AG04450 (cell line): ENCODE measurements at places on chromosomes 16 and 17.

- no peak for DNase-seq
These were observed 417.2 kb downstream of the HS3ST4 start for GRCh38 chr16:26108836-26109505.

GRCh38 chr17:20153231-20153630, 144.1 kb downstream of the SPECC1 start:
- DNase-seq: no peak

DNA sequence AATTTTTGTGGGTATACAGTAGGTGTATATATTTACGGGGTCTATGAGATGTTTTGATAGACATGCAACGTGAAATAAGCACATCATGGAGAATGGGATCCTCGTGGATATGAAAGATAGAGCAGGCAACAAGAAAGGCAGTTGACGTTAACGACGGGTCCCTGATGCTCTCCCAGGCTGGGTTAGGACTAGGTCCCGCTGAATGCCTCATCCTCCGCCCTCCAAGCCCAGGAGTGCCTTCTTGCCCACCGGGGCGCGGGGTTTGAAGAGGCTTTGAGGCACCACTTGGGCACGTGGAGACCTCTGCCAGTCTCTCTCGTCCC, 9.5 kb upstream of the ZFP90 start:
- DNase-seq: no peak

GRCh38 chr16:57774705-57775285, 27.5 kb downstream of the KIFC3 start:
- no peak for DNase-seq

DNA sequence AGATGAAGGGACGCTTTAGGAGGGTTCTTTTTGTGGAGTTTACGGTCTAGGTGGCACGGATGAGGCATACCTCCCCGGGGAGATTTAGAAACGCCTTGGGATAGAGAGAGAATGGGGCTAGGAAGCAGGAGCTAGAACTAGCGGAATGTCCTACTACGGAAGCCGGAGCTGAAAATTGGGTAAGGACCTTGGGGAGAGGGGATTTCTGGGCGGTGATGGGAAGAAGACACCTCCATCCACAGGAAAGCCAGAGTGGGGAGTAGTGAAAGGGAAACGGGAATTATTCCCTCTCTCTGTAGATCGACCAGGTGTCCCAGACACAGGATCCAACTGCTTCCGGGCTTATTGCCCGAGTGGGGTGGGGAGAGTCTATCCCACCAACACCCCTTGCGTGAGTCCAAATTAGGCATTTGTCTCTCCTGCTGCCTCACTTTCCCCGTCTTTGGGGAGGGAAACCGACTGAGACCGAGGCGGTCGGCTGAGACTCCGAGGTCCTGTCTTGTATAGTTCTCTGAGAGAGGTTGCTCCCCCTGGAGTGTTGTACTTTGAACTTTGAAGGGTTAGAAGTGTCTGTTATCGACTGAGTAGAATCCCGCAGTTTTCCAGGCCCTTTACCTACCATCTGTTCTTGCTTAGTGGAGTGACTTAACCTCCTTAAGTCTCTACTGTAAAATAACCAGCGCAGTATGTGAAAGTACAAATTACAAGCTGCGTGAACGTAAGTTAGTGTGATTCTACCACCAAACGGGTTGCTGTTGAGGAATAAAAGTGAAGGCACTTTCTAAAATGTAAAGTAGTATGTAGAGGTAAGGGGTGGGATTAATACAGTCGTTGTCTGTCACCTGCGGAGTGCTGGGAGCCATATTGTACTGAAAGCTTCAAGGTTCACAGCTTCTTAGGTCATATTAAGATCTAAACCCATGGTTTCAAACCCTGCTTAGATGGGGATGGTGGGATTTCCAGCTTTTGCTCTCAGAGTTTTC, 1.0 kb downstream of the RSPRY1 start:
- no peak for DNase-seq

- no peak for DNase-seq
These were observed 81.8 kb downstream of the C16orf78 start for GRCh38 chr16:49455181-49455990.

DNA sequence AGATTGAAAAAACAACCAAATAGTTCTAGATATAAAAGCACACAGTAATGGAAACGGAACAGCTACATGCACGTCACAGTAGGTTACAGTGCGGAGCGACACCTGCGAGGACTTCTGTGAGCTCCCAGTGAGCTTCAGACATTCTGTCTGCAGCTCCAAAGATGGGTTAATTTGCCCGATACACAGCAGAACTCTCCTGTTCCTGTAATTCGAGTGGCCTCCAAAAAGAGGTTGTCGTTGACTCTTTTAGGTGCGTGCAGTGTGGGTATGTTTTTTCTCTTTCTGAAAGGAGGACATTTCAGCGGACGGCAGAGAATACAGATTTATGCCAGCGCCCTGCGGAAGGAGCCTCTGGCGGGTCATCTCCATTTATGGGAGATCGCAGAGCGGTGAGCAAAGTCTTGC, 2.9 kb downstream of the OR1F1 start:
- DNase-seq: no peak

DNA sequence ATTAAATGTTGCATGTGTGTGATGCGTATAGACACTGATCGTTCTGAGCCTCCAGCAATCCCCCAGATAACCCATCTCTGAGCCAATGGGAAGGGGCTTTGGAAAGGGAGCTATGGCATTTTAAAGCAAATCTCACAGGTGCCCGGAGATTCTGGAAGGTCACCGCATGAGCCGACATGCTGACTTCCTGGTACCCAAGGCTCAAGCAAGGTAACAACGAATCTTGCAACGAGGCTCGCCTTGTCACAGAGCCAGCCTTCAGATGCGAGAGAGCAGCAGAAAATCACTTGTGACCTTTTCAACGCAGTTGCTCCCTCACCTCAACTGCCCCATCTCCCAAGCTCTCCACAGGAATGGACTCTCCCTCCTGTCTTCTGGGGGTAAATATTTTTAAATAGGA, 154.8 kb upstream of the CDH5 start:
- DNase-seq: no peak

DNA sequence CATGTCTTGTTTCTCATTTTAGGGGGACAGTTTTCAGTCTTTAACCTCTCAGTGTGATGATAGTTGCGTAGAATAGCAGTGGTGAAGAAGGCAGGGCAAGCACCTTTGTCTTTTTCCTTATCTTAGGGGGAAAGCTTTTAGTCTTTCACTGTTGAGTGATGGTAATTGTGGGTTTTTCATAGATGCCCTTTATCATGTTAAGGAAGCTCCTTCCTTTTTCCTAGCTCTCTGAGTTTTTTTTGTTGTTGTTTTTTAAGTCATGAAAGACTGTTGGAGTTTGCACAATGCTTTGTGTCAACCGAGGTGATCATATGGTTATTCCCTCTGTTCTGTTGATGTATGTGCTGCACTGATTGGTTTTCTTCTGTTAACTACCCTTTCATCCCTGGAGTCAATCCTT, 15.7 kb downstream of the NOL11 start:
- no peak for DNase-seq

DNA sequence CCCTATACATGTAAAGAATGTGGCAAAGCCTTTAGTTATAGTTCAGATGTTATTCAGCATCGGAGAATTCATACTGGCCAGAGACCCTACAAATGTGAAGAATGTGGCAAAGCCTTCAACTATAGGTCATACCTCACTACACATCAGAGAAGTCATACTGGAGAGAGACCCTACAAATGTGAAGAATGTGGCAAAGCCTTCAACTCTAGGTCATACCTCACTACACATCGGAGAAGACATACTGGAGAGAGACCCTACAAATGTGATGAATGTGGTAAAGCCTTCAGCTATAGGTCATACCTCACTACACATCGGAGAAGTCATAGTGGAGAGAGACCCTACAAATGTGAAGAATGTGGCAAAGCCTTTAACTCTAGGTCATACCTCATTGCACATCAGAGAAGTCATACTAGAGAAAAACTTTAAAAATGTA, 42.5 kb downstream of the ZNF267 start:
- no peak for DNase-seq

- DNase-seq: peak; percentile 94
These were observed 27.8 kb upstream of the MEAK7 start for GRCh38 chr16:84532291-84532724.

DNA sequence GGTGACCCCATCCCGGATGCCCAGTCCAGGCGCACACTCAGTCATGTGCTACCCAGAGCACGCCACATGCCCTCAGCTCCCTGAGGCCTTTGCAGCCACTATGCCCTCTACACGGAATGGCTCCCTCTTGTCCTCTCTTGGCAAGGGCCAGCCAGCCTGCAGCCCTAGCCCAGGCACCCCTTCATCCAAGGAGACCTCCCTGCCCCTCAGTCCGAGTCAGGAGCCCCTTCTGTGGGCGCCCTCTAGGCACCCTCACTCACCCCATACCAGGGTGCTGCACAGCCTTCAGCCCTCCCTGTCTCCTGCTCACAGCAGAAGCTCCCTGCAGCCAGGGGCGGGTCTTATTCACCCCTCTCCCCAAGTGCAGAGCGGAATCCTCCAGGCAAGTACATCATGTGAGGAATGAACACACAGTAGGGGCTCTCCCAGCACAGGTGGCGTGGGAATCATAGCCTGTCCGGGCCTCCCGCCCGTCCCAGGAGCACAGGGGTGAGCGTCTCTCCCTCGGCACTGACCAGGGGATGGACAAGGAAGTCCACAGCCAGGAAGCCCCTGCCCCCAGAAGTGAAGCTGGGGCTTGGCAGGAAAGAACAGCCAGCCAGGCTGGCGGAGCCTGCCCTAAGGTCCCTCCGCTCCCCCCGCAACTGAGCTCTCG, 186.9 kb downstream of the RBFOX3 start:
- no peak for DNase-seq

GRCh38 chr16:79887541-79888540, 287.3 kb upstream of the MAF start:
- DNase-seq: no peak

- DNase-seq: no peak
These were observed 5.8 kb downstream of the UNC13D start for GRCh38 chr17:75838410-75838809.

GRCh38 chr17:67038861-67039365, 5.4 kb upstream of the CACNG1 start:
- DNase-seq: no peak

DNA sequence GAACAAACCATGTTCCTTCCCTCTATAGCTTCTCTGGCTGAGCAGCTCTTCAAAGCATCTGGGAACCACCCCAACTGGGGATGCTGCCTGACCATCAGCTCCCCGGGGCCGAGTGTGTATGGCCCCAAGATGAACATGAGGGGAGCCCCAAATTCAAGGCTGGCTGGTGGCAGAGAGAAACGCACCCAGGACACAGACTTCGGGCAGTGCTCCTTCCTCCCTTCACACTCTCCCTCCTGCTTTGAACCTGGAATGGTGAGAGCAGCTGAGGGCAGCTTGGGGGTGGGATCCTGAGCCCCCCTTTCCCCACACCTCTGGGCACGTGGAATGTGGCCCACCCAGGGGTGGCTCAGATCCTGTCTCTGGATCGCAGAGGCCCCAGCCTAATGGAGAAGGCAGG, 17.2 kb downstream of the TLE7 start:
- DNase-seq: no peak

DNA sequence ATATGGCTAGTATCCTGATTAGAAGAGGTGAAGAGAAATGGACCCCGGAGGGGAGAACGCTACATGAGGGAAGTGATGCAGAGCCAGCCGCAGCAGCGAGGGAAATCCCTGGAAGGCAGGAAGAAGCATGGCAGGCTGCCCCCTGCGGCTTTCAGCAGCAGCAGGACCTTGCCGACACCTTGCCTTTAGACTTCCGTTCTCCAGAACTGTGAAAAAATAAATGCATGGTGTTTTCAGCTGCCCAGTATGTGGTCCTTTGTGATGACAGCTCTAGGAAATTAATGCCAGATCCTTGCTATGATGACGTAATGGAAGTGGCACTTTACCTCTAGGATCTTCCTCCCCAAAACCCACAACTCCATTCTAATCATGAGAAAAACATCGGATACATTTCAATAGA, 9.7 kb upstream of the ZFP1 start:
- no peak for DNase-seq

DNA sequence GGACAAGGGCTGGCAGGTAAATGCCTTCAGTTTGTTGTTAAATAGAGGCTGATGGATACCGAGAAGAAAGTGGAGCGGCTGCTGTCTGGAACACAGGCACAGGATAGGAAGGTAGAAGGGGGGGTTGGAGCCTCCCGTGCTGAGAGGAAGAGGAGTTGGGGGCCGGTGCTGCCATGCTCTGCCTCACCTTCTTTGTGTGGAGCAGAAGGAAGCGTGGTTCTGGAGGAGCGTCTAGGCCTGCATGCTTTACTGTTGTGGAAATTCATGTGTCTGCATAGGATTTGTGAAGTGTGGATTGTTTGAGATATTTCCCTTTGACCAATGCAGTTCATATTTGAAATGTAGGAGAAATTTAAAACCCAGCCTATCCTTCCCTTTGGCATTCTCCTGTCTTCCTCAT, 52.3 kb downstream of the FOXK2 start:
- DNase-seq: no peak
